ENCODE measurements at places on chromosomes 1 and 21.

GRCh38 chr21:34865400-34866241 lies 183.5 kb downstream of the RUNX1 start:
- DNase-seq: peak; percentile 20

- no peak for DNase-seq
Measured at GRCh38 chr1:196466654-196467053, 141.6 kb downstream of the KCNT2 start.

DNA sequence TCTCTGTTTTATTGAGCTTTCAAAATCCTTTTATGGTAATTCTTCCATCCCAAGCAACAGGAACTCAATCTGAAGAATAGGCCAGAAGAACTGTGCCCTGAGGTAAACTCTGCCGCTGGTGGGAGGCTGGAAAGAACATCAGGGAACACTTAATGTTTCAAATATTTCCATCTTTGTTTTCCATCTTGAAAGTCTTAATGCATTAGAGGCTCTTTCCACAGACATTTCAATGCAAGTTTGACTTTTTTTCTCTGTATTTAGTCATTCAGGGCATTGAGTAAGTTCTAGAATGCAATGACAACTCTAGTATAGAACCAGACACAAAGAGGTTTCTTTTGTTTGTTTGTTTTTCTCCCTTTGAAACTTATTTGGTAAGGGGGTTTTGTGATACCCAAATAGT lies 61.5 kb downstream of the KIAA0040 start:
- no peak for DNase-seq

GRCh38 chr1:198449261-198449660 lies 91.2 kb downstream of the ATP6V1G3 start:
- no peak for DNase-seq

DNA sequence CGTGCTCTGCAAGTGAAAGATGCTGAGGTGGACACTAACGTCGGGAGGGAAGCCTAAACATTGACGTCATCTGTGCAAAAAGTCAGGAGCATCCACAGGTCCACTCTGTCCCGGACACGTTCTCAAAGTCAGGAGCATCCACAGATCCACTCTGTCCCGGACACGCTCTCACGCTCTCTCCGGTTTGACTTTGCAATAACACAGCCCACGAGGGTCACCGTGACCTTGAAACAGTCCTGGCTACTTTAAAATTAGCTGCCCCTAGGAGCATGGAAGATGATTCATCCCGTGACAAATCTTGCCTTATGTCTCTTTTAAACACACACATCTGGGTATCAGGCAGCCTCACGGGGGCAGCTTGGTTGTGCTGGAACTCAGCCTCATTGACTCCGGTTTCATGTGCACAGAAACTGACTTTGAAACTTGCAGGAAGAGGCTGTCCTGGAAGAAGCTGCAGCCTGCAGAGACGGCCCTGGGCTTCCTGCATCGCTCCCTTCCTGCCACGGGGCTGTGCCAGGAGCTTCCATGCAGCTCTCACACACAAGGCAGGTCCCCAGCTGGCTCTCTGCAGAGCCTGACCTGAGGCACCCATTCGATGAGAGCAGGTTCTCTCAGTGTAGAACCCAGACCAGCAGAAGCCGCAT lies 18.1 kb upstream of the COL18A1 start:
- DNase-seq: no peak

DNA sequence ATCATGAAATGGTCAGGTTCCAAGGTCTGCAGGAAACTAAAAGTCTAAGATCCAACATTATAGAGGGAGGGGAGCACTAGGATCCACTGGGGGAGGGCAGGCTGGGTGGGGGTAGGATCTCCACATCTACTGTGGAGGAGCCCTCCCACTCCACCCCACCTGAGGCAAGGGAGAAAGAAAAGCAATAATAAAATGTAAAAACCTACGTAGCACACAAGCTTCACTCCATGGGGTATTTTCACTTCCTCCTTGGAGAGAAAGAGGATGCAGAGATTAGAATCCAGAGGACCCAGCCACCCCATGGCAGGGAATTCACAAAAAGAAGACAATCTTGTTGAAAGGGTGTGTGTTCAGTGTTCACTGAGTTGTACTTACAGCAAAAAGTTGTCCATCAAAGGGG lies 14.4 kb downstream of the SPOCD1 start:
- no peak for DNase-seq

GRCh38 chr1:109201123-109201703 lies 12.5 kb upstream of the SARS1 start:
- DNase-seq: peak; percentile 66

DNA sequence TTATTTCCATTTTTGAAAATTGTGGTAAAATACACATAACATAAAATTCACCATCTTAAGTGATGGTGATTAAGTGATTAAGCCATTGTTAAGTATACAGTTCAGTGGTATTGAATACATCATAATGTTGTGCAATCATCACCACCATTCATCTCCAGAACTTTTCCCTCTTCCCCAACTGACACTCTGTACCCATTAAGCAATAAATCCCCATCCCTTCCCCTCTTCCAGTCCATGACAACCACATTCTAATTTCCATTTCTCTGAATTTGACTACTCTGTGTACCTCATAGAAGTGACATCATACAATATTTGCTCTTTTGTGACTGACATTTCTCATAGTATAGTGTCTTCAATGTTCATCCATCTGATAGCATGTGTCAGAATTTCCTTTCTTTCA lies 124.8 kb downstream of the DISC1 start:
- no peak for DNase-seq

GRCh38 chr1:54249819-54250435 lies 50.0 kb downstream of the MRPL37 start:
- DNase-seq: no peak

DNA sequence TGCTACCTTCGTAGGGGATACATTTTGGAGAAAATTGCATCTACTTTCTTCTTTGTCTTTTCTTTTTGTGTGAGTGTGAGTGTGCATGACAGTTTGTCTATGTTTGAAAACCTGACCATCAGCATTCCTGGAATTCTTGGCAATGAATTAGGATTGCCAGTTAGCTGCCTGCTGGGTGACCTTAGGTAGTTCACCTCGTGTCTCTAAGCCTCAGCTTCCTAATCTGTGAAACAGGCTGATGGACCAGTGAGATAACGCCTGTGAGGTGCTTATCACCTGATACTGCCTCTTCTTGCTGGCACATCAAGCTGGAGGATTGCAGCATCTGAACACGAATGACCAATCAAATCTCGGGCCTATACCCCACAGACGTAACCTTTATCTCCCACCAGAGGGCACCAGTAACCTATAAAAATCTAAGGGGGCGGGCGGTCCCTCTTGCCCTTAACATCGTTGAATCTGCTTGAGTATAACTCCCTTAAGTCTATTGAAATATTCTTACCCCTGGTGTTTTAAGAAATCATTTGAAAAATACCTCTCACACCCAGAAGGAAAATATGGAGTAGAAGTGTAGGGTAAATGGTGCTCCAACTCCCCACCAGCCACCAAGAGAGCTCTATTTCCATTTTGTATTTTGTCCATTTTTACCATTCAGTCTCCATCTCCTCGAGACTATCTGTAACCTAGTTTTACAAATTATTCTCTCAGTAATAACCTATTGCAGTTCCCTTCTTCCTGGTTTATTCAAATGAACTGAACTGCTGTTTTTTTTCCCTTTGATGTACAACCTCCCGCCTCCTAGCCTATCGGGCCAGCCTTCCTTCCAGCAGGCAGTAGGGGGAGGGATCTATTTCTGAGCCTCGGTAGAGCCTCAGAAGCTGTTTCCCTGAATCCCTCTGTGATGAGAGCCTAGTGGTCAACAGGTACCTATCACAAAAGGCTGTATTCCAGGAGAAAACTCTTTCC lies 49.7 kb downstream of the MDM4 start:
- peak; percentile 40 for DNase-seq

DNA sequence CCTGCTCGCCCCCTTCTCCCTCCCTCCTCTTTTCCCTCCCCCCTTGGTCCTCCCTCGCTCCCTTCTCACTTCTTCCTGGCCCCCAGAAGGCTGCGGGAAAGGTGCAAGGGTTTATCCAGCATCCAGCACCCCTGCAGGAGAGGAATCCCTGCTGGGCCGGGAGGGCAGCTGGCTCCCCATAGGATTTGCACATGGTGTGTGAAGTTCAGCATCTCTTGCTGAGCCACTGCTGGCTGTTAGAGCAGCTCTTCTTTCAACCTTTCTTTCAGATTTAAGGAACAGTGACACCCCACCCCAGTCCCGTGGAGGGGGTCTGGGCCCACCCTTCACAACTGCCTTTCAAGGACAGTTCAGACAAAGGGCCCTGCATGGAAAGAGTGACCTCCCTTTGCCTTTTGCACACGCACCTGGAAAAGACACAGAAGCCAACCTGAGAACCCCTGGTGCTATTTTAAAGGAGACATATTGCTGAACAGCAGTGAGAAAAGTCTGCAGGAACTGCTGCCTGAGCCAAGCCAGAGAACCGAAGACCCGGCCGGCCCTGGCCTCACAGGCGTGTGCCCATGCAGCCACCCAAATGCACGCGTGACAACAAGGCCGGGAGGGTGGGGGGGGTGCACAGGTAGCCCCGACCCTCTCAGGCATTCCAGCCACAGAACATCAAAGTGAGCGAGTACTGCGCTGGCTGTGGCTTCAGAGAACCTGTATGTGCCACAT lies 66.6 kb downstream of the SLC37A1 start:
- DNase-seq: no peak

GRCh38 chr1:39047374-39048229 lies 21.5 kb downstream of the NDUFS5 start:
- DNase-seq: no peak

DNA sequence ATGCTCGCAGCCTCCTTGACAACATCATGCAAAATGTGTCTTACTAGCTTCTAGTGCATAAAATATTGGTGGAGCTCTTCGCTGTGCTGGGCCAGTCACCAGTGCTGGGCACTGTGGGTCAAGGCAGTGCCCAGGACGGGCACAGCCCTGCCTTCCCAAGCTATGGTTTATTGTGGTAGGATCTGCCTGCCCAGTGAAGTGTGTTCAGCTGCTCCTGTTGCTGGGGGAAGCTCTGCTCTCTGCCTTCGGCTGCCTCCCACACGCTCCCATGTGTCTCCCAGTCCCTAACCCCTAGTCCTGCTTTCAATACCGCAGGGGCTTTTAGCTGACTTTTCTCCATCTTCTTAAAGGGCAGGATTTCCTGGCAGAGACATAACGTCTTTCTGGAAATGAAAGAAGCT lies 15.7 kb downstream of the EPHX1 start:
- no peak for DNase-seq

DNA sequence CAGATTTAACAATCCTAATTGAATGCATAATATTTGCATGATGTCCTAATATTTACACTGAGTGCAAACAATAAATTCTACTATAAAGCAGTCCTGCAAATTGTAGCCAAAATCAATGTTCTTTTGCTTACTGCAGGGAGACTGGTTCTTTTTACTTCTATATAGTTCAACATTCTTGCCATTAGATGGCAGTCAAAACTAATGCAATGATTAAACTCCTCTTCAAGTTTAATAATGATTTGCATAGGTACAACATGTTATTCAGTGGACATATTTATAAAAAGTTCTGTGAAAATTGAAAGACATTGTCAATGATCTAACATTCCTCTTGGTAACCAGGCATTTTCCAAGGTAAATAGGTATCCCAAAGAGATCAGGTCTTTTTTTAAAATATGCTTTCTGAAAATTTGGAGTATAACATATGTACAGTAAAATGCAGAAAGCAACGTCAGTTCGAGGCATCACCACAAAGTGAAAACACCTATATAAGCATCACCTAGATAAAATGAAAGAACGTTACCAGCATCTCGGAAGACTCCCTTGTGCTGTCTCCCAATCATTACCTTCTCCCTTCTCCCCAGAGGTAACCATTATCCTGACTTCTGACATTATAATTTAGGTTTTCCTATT lies 9.8 kb upstream of the FNBP1L start:
- DNase-seq: no peak

DNA sequence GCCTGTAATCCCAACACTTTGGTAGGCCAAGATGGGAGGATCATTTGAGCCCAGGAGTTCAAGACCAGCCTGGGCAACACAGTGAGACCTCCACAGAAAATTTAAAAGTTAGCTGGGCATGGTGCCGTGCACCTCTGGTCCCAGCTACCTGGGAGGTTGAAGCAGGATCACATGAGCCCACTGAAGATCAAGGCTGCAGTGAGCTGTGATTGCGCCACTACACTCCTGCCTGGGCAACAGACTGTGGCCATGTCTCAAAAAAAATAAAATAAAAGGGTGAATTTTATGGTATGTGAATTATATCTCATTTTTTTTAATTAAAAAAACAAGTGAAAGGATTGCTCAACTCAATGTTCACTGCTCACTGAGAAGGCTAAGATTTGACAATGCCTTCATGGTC lies 8.7 kb downstream of the ARID4B start:
- no peak for DNase-seq

DNA sequence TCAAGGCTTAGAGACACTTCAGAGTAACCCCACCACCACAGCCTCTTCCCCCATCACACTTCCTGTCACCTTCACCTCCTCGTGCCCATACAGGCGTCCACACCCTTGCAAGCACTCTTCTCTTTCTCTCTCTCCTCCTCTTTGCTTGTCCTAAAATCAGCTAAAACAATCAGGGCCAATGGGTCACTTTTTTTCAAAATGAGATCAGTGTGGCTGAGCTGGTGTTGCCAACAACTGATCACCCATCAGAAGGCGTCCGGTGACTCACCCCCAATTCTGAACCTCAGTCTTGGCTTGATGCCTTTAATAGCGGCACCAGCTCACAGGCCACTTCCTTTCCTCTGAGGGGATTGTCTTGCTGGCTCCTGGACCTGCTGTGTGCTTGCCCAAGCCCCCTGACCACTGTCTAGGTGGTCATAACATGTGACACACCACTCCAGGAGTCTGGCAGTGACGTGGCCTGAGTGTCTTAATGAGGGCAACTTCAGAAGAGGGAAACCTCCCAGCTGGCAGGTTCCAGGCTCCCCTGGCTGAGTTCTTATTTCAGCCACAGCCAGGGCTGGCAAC lies 1.6 kb downstream of the DRAXIN start:
- no peak for DNase-seq

DNA sequence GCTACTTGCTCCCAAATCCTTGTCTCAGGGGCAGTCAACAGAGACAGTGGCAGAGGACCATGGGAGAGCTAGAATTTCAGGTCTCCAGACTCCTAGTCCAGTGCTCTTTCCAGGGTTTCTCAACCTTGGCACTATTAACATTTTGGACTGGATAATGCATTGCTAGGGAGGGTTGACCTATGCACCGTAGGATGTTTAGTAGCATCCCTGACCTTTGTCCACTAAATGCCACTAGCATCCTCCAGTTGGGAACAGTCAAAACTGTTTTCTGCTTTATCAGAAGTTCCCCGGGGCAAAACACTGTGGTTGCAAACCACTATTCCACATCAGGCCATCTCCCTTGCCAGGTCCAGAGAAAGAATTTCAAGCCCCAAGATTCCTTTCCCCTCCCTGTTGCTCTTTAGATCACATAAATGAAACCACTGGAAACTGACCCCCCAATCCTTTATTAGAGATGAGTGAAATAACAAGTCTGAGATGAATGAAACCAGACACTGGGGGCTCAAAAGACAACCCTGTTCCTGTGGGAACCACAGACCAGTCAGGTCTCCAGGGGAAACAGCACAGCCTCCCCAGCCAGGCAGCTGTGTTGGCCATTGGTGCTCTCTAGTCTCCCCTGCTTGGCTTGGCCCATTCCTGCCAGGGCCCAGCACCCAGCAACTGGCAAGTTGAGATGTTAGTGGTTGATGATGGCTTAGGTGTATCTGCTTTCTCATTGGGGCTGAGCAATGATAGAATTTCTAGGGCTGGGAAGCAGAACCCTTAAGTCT lies 3.8 kb upstream of the TCEA3 start:
- no peak for DNase-seq
